ENCODE measurements at places on chromosomes 5 and 9.

DNA sequence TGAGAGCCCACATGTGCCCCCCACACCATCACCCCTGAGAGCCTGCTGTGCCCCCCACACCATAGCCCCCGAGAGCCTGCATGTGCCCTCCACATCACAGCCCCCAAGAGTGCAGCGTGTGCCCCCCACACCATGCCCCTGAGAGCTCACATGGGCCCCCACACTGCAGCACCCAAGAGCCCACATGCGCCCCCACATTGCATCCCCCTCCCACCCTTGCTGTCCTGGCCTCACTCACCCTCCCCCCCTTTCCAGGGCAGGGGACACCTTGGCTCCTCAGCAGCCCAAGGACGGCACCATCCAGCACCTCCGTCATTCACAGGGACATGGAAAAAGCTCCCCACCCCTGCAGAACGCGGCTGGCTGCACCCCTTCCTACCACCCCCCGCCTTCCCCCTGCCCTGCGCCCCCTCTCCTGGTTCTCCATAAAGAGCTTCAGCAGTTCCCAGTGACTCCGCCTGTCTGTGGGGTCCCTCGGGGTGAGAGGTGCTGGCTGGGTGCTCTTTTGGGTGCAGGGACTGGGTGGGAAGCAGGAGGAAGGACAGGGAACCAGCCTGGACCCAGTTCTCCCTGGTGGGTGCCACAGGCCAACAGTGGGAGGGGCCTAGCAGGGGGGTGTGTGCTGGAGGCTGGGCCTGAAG lies 5.0 kb downstream of the LCN1 start:
- DNase-seq: no peak

DNA sequence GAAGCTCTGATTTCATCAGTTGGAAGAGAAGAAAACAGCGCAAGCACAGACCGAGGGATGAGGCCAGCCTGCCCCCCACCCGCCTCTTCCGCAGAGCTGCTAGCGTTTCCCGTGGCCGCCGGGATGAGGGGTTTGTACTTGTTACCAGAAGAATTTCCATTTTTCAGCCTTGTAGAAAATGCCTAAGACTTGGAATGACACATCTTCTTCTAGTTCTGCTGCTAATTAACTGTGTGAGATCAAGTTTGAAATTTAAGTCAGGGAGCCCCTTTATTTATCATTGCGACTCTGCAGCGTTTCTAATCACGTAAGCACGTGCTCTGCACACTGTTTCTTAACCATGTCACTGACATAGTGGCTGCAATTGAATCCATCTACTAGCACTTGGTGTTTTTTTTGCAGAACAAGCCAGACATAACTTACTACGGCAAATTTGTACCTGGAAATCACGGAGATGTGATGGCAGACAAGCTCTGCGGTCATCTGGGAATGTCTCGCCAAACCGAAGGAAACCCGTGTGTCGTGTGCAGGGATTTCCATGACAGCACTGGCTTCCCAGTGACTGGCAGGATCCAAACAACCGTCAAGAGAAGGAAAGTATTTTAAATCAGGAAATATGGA lies 41.8 kb upstream of the ROR2 start:
- no peak for DNase-seq

GRCh38 chr9:98899408-98900056 lies 44.2 kb upstream of the COL15A1 start:
- DNase-seq: no peak

- DNase-seq: no peak
Observed at GRCh38 chr9:34372467-34373011, 4.2 kb downstream of the MYORG start.

GRCh38 chr5:109249126-109249525 lies 160.6 kb downstream of the PJA2 start:
- DNase-seq: no peak

GRCh38 chr5:175872287-175873087 lies 1.1 kb downstream of the CPLX2 start:
- DNase-seq: no peak

DNA sequence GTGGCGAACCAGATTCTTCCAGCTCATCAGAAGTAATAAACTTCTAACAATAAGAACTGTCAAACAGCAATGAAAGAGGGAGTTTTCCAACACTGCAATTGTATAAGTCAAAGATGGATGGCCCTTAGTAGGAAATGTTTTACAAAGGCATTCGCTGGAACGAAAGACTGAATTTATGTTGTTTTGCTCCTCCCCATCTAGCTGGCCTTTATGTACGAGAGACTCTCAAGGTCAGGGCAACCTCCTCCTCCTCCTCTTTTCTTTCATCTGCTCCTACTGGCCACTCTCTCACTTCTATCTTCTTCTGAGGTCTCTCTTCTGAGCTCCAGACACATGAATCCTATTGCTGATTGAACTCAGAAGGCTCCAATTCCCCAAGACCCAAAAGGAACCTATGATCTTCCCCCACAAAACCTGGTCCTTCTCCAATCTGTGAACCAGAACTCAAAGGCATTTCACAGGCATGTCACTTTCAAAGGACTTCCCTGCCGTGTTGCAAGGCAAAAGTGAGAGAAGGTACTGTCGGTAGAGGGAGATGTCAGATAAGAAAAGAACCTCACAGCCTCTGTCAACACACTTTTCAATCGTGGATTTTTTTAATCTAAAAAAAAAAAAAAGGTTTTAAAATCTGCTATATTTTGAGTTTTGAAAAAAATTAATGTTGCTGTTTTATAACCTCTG lies 28.5 kb upstream of the PUM3 start:
- DNase-seq: no peak

- DNase-seq: no peak
Observed at GRCh38 chr9:124013309-124014210, 2.0 kb downstream of the LHX2 start.

GRCh38 chr5:15823398-15823797 lies 323.4 kb downstream of the FBXL7 start:
- DNase-seq: no peak

GRCh38 chr9:133594310-133594709 lies 14.9 kb downstream of the FAM163B start:
- no peak for DNase-seq

- DNase-seq: no peak
Observed at GRCh38 chr9:125894566-125894965, 147.4 kb downstream of the PBX3 start.

DNA sequence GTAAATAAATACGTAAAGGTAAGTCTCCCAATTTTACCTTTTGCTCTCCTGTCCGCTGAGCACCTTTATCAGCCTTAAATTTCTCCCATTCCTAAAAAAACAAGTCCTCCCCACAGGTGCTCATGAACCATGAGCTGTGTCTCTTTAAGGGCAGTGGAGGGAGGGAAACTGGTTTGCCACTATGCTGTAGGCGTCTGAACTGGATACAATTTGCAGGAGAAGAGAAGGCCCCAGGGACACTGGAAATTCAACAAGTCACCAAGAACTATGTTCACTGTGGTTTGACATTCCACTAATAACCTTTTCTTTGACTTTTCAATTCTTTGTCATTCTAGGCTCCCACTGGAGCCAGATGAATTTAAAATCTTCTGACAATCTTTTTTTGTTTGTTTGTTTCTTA lies 72.2 kb downstream of the LHFPL2 start:
- no peak for DNase-seq

DNA sequence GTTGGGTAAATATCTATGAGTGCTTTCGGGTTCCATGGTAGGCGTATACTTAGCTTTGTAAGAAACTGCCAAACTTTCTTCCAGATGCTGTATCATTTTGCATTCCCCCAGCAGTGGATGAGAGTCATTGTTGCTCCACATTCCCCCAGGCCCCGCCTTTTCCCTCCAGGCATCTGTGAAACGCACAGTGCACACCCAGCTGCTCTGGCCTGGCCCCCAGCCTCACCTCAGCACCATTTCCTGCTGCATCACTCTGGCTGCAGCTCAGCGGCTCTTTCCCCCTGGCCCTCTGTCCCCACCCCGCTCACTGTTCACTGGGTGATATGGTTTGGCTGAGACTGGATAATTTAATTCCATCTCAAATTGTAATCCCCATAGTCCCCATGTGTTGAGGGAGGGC lies 76.6 kb upstream of the SPTLC1 start:
- DNase-seq: no peak

Measured in substantia nigra (tissue), 51 donors.